ENCODE measurements at places on chromosomes 4 and X. TPM values are rescaled to one million over a fixed set of nuclear protein-coding genes. Genes with fewer than 3 reads are reported as not detected.

The SYN1 gene
- total RNA-seq, result under 0.01 TPM

The CPLX1 gene
- total RNA-seq, result not detected

The SPATA4 gene
- total RNA-seq, result 0.28 TPM

The MTNR1A gene
- not detected for total RNA-seq

The TEX13D gene
- total RNA-seq, result not detected

The CSAG2 gene
- not detected for total RNA-seq

The TACR3 gene
- not detected for total RNA-seq

The CPZ gene
- total RNA-seq, result 0.56 TPM

The DOK7 gene
- total RNA-seq, result not detected

The ERCC6L gene
- 5.4 TPM for total RNA-seq
